Neural progenitor cell (in vitro differentiated cells): ENCODE measurements at places on chromosomes 1 and 21. TPM values are rescaled to one million over a fixed set of nuclear protein-coding genes. Genes with fewer than 3 reads are reported as not detected.
A peak's percentile ranks its signal among the peaks of the same experiment; 100 is the strongest.

GRCh38 chr1:116454940-116455339 lies 81.9 kb downstream of the ATP1A1 start:
- DNase-seq, result no peak
- no peak overlapping the region for H3K4me3 ChIP-seq
- no peaks in the 10 kb centered on the region for H3K36me3 ChIP-seq
- peaks cover 24% of the 10 kb centered on the region for H3K4me1 ChIP-seq

The NES gene
- total RNA-seq, result 83.8 and 219 TPM in 2 replicates

DNA sequence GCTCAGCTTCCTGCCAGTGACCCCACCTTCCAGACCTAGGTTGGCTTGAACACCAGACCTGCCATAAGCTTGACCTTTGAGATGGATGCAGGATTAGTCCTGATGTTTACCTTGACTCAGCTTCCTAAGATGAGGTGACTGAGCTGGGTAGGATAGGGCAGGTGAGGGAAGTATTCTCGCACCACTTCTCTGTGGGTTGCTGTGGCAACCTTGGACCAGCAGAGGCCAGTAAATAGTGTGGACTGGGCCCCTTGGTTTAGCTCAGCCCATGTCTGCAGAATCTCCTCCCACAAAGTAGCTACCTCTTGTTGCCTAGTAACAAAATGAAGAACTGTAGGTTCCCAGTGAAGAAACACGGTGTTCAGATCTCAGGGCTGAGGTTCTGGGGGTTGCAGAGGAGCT lies 8.4 kb downstream of the RPS6KA1 start:
- no peak overlapping the region for H3K4me3 ChIP-seq
- DNase-seq, result peak; percentile 32
- H3K4me1 ChIP-seq, result peaks cover 7% of the 10 kb centered on the region
- no peaks in the 10 kb centered on the region for H3K27me3 ChIP-seq
- no peaks in the 10 kb centered on the region for H3K36me3 ChIP-seq

DNA sequence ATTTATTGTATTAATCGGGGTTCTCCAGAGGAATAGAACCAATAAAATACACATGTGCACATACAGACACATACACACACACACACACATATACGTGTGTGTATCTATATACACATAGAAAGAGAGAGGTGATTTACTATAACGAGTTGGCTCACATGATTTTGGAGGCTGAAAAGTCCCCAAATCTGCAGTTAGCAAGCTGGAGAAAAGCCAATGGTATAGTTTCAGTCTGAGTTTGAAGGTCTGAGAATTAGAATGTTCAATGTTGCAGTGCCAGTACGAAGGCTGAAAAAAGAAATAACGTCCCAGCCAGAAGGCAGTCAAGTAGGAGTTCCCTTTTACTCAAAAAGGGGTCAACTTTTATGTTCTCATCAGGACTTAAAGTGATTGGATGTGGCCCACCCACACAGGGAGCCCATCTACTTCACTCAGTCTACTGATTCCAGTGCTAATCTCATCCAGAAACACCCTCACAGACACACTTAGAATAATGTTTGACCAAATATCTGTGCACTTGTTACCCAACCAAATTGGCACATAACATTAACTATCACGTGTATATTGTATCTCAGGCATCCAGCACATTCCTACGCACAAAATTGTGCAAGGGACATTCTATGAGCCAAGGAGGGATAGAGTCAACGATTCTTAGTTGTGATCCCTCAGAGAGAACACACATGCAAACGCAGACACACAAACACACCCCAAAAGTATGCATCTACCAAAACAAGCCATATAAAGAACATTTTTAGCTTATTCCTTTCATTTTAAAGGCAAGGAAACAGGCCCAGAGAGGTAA lies 195.5 kb upstream of the DUSP10 start:
- H3K4me3 ChIP-seq, result no peak overlapping the region
- no peaks in the 10 kb centered on the region for H3K27me3 ChIP-seq
- H3K4me1 ChIP-seq, result no peaks in the 10 kb centered on the region
- no peaks in the 10 kb centered on the region for H3K36me3 ChIP-seq
- DNase-seq, result no peak
- H3K27ac ChIP-seq, result no peak overlapping the region

GRCh38 chr1:14773396-14774025 lies 175.0 kb downstream of the KAZN start:
- no peak overlapping the region for H3K4me3 ChIP-seq
- no peaks in the 10 kb centered on the region for H3K36me3 ChIP-seq
- peaks cover 24% of the 10 kb centered on the region for H3K4me1 ChIP-seq
- H3K27ac ChIP-seq, result no peak overlapping the region
- H3K27me3 ChIP-seq, result no peaks in the 10 kb centered on the region

DNA sequence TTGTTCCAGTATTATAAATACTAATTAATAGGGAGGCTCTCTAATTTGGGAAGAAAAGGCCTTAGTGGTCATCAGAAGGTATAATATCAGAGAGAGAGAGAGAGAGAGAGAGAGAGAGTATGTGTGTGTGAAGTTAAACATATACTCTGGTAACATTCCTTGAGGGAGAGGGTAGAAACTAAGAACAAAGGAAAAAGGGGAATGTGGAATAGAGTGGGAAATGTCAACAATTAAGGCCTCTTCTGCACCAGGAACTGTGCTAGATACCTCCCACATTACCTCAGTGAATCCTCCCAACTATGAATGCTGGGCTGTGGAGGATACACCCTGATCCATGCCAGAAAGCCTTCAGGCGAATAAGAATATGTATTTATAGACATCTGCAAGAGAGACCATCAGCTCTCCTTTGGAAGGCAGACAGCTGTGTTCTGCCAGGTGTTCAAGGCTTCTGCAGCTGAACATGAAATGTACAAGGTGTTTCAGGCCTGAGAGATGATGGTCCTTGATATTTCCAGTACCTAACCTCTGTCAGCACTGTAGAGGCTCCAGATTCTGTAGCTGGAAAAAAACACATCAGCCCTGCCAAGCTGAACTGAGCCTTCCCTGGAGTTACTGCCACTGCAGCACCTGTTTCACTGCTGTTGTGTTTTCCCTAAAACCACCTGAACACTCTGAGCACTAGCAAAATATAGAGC lies 29.1 kb downstream of the TBX15 start:
- no peak overlapping the region for H3K4me3 ChIP-seq
- H3K36me3 ChIP-seq, result no peaks in the 10 kb centered on the region
- H3K27ac ChIP-seq, result no peak overlapping the region
- peaks cover 14% of the 10 kb centered on the region for H3K4me1 ChIP-seq
- no peak for DNase-seq
